ENCODE measurements at places on chromosomes 7 and 10.

DNA sequence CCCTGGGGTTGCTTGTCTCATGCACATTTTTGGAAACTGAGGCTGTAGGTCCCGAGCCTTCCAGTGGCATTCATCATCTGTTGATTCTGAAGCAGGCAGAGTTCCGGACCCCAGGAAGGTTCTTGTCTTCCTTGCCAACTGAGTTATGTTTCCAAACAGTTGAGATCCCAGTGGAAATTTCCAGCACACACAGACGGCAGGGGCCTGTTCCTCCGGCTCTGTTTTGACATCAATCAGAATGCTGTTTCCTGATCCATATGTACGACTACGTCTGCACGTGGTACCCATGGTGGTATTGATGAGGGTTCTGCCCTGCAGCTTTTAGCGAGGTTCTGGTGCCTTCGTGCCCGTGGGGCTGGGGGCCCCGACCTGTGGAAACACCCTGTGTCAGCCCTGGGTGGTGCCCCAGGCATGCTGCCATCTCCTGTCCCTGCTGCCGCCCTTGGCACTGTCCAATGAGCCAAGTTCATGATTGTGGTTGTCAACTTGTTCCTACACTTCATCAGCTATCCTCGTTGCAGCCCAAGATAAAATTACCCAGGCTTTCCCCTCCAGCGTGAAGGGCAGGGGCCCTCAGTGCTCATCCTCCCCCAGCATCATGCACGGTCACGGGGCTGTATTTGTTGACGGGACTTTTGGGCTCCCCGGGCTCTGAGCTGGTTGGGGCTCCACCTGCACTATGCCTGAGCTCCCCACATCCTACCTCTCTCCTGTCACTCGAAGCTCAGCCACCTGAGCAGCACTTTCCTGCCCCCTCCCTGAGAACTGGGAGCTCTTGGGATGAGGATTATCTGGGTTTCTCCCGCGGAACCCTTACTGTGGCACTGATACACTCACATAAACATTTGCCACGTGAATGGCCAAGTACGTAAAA is 7.8 kb upstream of the DPYSL4 start:
- no peak for DNase-seq

DNA sequence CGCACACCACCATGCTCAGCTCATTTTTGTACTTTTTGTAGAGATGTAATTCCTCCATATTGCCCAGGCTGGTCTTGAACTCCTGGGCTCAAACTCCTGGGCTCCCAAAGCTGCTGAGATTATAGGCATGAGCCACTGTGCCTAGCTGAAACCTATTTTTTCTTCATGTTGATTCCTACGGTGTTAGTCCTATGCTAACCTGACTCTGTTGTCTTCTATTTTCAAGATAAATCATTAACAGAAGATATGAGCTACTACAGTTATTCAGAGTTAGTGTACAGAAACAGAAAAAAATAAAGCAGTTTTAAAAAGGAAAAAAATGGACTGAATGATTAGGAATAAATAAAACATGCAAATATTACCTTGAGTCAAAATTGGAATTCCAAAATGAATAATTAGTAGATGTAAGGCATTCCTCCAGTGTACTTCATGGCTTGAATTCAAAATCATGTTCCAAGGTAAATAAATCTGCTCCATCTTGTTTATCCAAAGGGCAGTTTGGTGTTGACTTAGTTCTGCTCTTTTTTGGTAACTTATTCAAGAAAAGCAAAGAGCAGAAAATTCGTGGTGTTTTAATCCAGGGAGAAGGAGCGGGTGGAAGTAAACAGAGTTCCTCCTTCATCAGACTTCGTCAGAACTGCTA is 185.8 kb downstream of the CACNB2 start:
- DNase-seq = no peak

GRCh38 chr7:14752301-14752700 is 150.2 kb downstream of the DGKB start:
- DNase-seq = no peak

- DNase-seq = no peak
Measured at GRCh38 chr7:101747053-101747878, 70.2 kb upstream of the CUX1 start.

DNA sequence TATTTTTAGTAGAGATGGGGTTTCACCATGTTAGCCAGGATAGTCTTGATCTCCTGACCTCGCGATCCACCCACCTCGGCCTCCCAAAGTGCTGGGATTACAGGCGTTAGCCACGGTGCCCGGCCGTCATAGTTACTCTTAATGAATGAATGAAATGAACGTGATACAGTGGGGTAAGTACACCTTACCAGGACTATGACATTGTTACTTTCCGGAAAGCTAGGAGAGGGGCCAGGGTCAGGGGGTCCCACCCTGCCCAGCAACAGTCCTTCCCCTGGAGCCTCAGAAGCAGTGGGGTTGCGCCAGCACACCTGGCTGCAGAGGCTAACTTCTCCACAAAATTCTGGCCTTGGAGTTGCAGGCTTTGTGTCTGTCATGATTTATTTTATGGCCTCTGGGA is 21.4 kb downstream of the VSTM4 start:
- DNase-seq = no peak

DNA sequence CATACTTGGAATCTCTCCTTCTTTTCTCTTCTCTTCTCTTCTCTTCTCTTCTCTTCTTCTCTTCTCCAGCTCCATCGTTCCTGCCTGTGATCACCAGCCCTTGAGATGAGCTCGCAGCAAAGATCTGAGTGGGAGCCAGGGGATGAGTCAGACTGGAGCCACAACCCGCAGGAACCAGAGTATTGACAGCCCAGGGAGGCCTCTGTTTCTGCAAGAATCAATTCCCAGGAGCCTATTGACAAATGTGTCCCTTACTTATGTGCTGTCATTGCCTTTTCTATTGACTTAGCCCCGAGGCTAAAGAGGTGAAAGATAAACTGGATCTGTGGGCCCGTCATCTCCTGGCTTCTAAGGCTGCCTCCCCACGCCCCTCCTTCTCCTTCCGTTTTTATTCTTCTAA is 13.1 kb upstream of the HABP2 start:
- no peak for DNase-seq

DNA sequence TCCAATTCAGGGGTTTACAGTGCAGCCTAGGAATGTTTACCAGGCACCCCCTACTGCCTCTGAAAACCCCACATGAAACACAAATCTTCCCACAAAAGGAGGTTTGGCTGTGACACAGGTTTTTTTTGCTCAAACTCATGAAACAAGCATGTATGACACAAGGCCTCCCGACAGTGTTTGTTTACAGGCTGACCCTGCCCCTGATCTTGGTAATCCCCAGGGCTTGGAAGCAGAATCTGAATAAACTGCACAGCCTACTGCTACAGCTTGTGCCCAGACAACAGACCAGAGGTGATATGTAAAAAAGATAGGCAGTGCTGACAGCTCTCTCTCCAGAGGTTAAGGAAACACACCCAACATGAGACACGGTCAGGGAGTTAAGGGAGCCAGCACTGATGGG is 184.2 kb downstream of the KMT2E start:
- DNase-seq = no peak

GRCh38 chr7:85234730-85235129 is 47.9 kb upstream of the SEMA3D start:
- DNase-seq = no peak

DNA sequence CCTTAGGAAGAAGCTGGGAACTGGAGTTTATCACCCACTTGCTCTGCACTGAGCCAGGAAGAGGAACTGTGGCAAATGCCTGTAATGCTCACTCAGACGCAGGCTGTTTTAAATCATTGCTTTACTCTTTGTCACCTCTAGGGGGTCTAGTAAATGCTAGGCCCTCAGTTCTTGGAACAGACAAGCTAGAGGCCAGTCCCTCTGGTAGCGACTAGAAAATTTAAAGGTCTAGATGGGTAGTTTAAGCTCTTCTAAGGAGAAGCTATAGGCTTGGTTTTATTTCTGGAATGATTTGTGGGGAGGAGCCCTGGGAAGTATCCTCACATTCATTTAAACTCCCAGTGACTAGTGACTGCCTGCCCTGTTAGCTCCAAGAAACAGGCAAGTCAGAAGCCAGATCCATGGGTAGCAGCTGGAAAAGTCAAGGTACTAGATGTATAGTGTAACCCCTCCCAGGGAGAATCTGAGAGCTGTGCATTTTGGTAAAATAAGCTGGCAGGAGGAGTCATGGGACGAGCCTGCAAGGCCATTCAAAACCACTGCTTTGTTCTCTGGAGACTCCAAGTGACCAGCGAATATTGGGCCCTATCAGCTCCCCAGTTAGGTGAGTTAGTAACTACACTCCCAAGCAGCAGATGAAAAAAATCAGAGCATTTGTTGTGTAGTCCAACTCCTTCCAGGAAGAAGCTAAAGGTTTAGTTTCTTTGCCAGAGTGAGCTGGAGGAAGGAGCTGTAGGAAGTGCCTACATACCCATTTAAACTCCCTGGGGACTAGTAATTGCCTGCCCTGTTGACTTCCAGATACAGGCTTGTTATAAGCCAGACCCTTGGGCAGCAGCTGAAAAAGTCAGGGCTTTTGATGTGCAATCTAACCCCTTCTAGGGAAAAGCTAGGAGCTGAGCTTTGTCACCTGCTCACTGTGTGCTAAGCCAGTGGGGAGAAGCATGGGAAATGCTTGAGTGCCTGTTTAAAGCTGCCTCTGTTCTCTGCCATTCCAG is 68.9 kb downstream of the DYNC1I1 start:
- DNase-seq = no peak

DNA sequence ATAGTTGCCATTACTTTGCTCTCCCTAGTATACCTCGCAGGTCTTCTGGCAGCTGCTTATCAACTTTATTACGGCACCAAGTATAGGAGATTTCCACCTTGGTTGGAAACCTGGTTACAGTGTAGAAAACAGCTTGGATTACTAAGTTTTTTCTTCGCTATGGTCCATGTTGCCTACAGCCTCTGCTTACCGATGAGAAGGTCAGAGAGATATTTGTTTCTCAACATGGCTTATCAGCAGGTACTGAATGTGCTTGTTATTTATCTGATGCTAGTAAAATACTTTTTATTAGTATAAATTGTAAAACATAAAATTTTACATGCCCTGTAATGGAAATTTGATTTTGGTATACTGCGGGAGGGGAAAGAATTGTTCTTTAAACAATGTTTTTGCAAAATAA is 15.7 kb downstream of the STEAP2 start:
- DNase-seq = no peak
